ENCODE measurements at places on chromosomes 3 and 15.
A peak's percentile ranks its signal among the peaks of the same experiment; 100 is the strongest.

- DNase-seq: no peak
Measured at GRCh38 chr15:39670687-39671086, 89.8 kb downstream of the THBS1 start.

DNA sequence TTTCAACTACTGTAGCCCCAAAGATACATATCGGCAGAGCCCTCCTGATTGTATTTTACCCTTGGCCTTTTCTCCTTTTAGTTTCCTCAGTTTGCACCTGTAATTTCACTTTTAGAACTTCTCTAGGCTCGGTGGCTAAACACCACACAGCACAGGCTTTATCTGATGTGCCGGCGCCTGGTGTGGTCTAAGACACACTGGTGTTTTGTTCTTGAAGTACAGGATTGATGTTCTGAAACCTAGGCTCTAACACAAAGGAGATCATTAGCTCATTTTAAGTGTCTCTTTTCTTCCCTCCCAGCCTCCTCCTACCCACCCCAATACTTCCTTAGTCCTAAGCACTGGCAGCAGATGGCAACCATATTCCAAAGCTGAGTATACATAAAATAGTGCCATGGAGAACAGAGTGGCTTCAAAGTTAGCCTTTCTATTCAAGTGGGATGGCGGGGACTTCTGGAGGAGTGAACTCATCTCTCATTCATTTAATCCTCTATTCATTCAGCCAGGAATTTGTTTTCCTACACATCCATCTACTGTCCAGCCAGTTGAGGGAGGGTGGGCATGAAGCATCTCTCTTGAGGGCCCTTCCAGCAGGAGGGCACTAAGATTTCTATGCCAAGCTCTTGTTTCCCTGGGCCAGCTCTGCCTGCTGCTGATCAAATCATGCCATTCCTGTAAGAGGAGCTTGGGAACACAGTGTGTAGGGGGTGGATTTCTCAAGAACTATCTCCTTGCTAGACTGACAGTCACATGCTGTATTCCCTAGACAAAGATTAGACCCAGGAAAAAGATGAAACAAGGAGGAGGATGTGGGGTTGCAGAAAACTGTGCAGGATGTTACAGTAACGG is 71.2 kb downstream of the TIGIT start:
- no peak for DNase-seq

- peak; percentile 61 for DNase-seq
Measured at GRCh38 chr3:124701687-124702086, 28.6 kb upstream of the UMPS start.

DNA sequence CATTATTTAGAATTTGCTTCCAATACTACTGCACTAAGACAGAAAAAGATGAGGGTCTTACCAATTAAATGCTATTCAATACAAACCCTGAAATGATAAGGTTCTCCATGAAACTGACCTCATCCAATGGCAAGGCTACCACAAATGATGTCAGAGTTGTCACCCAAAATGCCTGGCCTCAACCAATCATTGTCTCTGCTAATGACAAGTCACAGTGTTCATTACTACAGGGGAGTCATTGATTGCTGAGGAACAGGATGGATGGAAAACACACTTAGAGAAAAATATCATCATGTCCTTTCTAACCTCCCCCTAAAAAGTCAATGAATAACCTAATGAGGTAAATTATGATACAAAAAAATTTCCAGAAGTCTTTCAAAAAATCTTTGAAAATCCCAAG is 91.0 kb downstream of the FOXP1 start:
- DNase-seq: no peak

- peak; percentile 49 for DNase-seq
Measured at GRCh38 chr15:73870700-73871408, 2.5 kb upstream of the TBC1D21 start.

DNA sequence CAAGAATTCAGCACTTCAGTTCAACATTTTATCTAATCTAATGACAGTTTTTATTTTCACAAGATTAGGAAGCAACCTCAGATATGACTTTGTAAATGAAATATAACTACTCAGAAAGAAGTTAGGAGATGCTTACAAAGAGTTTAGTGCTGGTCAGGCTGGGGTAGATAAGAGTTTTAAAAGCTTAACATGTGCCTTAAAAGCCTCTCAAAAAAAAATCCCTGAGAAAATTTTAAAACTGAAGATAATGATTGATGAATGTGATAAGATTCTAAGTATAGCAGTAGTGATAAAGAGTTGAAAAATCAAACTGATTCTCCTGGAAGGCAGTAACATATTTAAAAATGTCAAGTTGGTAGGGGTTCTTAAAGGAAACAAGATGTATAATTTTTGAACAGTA is 478.2 kb downstream of the NLGN1 start:
- DNase-seq: no peak

DNA sequence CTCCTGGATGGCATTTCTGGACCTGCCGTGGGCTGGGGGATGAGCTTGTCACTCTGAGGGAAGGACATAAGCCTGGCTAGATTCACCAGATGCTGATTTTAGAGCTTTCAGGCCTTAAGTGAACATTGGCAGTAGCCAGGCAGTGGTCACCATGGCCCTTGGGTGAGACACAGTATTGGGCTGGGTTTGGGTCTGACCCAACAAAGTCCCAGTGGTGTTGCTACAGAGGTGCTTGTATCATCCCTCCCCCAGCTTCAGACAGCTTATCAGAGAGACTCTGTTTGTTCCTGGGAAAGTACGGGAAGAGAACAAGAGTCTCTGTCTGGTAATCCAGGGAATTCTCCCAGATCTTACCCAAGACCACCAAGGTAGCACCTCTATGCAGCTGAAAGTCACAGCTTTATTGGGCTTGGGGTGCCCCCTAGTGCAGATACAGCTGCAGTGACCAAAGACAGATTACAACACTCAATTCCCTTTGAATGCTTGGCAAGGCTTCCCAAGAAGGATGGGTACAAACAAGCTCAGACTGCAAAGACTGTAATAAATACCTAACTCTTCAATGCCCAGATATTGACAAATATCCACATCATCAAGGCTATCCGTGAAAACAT is 9.8 kb upstream of the RUVBL1 start:
- peak; percentile 55 for DNase-seq

- DNase-seq: no peak
Measured at GRCh38 chr15:89127054-89127702, 38.9 kb downstream of the ABHD2 start.

DNA sequence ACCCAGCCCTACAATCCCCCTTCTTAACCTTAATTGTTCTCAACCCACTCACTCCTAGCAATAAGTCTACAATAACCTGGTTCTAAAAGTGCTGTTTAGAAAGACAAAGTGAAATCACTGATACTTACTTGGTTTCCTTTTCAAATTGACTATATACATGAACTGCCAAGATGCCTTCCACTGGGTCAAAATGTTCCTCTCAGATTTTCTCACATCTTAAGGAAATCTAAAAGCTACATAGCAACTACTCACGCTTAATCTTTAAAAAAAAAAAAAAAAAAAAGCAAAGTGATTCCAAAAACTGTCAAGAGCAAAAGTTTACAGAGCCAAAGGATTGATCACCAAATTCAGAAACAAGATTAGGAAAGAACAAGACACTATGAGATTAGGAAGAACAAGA is 68.7 kb upstream of the MAP4 start:
- DNase-seq: no peak

DNA sequence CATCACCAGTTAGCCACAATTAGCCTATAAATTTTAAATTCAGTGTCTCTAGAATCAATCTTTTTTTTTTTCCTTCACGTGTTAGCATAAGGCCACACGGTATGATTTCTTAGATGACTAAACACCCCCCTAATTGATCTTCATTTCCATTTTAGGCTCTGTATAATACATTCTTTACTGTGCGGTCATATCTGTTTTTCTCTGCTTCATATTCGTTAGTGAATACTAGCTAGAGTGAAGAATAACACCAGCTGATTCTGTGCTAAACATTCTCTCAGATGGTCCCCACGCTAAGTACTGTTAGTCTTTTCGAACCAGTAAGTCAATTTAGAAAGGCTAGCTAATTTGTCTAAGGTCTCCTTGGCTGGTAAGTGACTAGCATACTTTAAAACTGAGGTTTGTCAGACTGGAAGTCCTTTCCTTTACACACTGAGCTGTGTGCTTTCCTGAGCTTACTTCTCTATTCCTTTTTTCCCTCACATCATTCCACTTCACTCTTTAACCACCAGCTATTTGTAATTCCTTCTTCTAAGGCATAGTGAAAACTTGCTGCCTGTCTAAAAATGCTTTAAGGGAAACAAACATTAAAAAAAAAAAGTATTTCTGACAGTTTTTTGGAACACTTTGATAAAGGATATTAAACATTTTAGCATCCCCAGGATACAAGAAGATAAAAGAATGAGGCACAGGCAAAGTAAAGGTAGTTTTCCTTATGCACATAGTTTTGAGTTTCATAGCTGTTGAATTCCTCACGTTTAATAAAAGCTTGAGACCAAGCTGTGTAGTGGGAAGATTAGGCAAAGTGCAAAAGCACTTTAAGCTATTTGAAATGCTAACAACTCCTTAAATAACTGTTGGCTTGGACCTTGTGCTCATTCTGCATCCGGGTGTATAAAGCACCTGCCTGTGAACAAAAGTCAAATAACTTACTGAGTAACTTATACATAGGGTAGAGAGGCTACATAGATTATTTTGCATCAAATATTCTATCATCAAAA is 17.1 kb downstream of the ZFAND6 start:
- DNase-seq: no peak

GRCh38 chr3:64028754-64029153 is 5.5 kb upstream of the PSMD6 start:
- no peak for DNase-seq

DNA sequence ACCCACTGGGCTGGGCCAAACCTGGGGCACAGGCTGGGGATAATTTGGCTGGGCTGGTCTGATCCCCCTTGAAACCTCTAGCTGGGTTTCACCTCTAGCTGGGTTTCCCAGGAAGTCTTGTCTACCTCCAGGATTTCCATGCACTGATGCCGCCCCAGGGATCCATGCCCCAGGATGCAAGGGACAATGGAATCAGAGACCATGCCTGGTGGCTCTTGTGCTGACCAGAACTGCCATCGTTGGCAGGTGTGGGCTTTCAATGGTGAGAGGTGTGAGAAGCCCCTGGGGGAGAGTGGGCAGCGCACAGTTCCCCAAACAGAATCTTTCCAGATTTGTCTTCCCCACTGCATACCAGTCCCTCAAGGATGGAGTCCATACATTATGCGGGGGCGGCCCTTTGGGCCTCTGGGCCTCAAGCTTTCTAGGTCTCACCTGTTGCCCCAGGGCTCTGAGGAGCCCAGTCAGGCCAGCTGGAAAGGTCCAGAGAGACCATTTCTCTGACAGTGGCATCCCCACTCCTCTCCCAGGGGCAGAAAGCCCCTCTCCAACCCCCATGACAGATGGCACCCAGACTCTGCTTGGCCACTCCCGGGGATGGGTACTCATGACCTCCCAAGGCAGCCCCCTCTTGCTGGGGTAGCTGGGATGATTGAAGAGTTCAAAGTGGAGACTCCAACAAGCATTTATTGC is 35.4 kb downstream of the EPHB3 start:
- DNase-seq: no peak

DNA sequence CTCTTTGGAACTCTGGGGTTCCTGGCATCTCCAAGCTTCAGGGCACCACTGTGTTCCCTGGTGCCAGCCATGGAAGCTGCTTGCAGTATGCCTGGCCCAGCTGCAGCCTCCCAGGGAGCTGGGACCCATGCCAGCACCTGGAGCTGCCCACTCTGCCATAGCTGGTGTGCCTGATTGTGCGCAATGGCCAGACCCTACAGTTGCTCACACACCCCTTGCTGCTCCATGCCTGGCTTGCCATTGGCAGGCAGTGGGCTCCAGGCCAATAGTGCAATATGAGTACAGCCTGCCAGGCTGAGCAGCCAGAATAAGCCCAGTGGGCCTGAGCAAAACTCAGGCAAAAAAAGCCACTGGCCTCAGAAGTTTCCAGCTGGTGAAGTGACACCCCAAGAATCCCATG is 43.8 kb upstream of the LRRFIP2 start:
- no peak for DNase-seq

DNA sequence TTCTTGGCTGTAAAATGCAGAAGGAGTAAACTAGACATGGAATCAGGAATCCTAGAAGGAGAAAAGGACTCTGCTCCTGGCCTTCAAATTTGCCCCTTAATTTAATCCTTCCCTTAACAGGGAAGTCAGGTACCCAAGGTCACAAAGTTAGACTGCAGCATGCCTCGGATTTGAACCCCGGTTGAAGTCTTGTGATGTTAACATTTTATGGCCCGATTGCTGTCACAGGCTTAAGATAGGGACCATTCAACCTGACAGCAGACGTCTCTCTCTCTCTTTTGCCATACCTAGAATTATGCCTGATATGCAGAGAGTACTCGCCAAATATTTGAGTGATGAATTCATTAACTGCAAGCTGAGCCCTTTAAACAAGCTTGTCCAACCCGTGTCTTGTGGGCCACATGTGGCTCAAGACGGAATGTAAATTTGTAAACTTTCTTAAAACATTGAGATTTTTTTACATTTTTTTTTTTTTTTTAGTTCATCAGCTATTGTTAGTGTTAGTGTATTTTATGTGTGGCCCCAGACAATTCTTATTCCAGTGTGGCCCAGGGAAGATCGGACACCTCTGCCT is 217.2 kb downstream of the THSD4 start:
- no peak for DNase-seq

- no peak for DNase-seq
Measured at GRCh38 chr15:40908095-40908494, 13.8 kb downstream of the VPS18 start.

DNA sequence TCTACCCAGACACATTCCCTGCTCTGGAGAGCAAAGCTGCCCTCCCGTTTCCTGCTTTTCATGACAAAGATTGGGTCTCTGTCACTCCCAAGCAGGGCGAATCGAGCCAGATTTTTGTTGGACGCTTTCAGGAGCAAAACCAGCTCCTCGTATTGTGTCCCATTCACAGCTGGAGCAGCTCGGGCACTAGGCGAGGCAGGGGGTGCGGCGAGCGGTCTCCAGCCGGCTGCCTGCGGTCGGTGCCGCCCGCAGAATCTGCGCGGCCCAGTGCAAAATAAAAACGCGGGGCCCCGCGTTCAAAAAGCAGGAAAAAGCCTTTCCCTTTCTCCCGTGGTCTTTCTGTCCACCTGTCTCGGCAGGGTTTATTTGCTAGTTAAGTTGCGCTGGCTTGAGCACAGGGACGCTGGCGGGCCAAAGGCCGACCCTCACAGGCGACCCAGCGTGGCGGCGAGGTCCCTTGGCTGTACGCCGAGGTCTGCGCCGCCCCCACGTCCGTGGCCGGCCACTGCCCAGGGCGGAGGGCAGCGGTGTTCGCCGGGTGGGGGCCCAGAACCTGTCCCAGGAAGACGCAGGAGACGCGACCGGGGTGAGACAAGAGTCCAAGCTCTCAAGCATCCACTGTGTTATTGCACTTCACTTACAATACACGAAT is 71.2 kb downstream of the CYP19A1 start:
- DNase-seq: no peak

Measured in brain microvascular endothelial cell (primary cell).